ENCODE measurements at places on chromosomes 12 and 14.

GRCh38 chr12:29945904-29946303 is 162.2 kb upstream of the TMTC1 start:
- DNase-seq = no peak

DNA sequence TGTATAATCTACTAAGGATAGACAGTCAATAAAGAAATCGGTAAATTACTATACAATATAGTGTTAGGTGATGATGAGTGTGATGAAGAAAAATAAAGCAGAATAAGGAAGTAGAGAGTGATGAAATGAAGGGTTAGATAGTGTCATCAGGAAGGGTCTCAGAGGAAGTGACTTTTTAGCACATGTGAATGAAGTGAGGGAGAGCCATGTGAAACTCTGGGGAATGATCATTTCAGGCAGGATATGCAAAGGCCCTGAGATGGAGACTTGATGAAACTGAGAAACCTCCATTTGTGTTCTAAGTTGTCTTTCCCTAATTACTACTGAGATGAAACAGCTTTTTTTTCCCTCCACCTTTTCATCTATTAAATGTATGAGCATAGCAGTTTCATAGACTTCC is 19.4 kb upstream of the GNPTAB start:
- no peak for DNase-seq

DNA sequence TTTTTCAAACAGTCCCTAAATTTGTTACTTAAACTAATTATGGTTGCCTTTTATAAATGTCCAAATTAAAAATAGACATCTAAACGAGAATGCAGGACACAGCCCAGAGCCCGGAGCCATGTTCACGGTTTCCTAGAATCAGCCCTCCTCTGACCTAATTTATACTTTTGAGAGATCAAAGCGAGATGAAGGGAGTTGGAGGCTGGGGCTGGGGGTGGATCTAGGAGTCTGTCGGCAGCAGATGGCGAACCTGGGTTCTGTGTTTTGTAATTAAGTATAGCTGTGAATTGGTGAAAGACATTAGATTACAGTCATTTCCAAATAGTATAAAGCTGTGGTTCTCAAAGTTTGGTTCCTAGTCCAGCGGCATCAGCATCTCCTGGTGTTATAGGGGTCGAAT is 210.1 kb downstream of the SLC41A2 start:
- DNase-seq = peak; percentile 55

- DNase-seq = no peak
Observed at GRCh38 chr12:131114942-131115584, 161.4 kb downstream of the ADGRD1 start.

DNA sequence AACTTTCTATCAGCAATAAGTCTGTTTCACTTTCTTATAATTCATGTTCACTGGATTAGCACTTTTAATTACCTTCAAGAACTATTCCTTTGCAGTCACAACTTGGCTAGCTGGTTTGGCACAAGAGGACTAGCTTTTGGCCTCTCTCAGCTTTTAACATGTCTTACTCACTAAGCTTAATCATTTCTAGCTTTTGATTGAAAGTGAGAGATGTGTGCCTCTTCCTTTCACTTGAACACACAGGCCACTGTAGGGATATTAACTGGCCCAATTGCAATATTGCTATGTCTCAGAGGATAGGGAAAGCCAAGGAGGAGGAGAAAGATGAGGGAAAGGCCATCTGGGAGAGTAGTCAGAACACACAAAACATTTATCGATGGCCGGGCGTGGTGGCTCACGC is 92.7 kb downstream of the PRICKLE1 start:
- no peak for DNase-seq

- DNase-seq = no peak
Observed at GRCh38 chr12:111174251-111174960, 194.5 kb downstream of the PHETA1 start.
